ENCODE measurements at places on chromosomes 3 and 15. TPM values are rescaled to one million over a fixed set of nuclear protein-coding genes. Genes with fewer than 3 reads are reported as not detected.

The XYLB gene
- 27.7 TPM for total RNA-seq

The ANKRD34C gene
- 0.06 TPM for total RNA-seq

The HTR3D gene
- total RNA-seq: not detected

The SEMA6D gene
- 77.2 TPM for total RNA-seq

The ACSBG1 gene
- total RNA-seq: 0.32 TPM

Data from mucosa of descending colon (tissue), 3 donors.